Activated CD4-positive, alpha-beta T cell treated with anti-CD3 and anti-CD28 coated beads, Interleukin-10, Interleukin-2, amounts not matched to agents 100 ng/mL and 50 ng/mL, durations not matched to agents 16 hours and 8 hours (primary cell): ENCODE measurements at places on chromosomes 2 and 18.

DNA sequence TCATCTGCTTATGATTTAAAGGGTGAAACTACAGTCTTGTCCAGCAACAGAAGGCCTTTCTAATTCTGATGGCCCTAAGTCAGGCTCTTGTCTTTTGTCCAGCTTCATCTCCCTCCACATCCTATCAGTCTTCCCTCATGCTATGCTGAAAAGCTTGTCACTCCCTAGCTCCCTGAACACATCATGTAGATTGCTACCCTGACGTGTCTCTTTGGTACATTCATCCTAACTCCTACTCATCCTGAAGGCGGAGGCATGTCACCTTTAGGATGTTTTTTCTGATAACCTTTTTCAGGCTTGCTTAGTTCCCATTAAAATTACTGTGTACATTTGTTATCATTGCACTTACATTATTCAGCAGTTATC lies 78.4 kb upstream of the ARL5A start:
- no peak for DNase-seq

DNA sequence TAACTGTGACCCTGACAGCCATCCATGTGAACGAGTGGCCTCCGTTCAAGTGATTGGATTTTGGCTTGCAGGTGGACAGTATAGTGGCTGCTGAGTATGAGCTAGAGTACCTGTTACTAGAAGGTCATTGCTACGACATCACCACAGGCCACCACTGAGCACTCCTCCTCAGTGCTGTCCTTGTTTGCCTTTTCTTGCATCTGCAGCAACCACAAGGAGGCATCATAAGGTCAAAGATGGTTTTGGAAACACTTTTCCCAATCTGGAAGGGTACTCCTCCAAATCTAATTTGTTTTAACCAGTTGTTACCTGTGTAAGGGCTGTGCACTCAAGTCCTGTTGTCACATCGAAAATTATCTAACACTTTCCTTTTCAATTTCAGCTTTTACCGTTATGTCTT lies 81.2 kb downstream of the UGGT1 start:
- no peak for DNase-seq

GRCh38 chr2:39179974-39180960 lies 59.4 kb upstream of the SOS1 start:
- no peak for DNase-seq

GRCh38 chr18:32553640-32554365 lies 83.1 kb upstream of the GAREM1 start:
- no peak for DNase-seq

DNA sequence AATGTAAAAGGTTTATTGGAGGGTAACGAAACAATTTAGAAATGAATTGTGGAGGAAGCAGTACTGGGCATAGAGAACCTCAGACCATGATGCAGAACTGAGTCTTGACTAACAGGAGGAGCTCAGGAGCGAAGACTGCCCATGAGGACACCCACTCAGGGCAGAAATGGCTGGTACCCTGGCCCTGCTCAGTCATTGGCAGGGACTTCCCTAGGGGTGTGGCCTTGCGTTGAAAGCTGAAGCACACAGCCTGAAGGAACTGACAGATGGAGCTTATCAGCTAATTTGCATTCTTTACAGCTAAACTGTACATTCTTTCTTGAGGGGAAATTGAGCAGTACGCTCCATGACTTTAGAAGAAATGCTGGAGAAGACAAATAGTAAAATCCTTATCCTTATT lies 57.1 kb downstream of the PDK1 start:
- no peak for DNase-seq

GRCh38 chr2:74399785-74400184 lies 19.7 kb upstream of the DCTN1 start:
- DNase-seq, result peak; percentile 47

DNA sequence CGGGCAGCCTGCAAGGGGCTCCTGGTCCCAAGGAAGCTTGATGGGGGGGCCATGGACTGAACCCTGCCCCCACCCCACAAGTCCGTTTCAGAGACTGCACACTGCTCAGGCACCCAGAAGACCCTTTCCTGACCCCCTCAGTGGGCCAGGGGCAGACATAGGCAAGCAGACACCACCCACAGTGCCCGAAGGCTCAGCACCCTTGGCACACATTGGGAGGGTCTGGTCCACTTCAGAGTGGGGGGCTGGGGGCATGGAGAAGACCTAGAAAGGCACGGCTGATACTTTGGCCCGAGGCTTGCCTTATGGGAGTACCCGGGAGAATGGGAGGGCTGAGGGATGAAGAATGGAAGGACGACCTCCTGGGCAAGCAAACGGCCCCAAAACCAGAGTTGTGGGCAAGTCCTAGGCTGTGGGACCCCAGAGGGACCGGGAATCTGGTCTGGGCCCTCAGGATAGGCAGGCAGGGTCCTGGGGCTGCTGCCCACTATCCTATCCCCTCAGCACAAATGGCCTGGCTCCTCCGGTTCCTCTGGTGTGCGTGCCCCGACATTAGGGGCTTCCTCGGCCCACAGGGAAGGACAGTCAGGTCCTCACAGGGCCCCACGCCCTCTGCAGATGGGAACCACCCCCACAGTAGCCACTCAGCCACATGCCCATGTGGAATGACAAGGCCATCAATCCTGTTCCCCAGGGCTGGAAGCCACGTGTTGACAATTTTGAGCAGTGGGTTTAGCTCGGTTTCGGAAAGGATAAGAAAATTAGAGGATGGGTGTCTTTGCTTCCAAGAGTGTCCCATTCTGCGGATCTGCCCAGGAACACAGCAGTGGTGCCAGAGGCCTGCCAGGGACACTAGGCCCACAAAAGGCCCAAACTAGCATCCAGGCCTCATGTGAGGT lies 15.0 kb upstream of the GPC1 start:
- DNase-seq, result no peak

- DNase-seq, result no peak
Observed at GRCh38 chr2:239315308-239315707, 85.5 kb downstream of the HDAC4 start.

- peak; percentile 19 for DNase-seq
Observed at GRCh38 chr18:56112984-56113383, 525.0 kb upstream of the TCF4 start.

DNA sequence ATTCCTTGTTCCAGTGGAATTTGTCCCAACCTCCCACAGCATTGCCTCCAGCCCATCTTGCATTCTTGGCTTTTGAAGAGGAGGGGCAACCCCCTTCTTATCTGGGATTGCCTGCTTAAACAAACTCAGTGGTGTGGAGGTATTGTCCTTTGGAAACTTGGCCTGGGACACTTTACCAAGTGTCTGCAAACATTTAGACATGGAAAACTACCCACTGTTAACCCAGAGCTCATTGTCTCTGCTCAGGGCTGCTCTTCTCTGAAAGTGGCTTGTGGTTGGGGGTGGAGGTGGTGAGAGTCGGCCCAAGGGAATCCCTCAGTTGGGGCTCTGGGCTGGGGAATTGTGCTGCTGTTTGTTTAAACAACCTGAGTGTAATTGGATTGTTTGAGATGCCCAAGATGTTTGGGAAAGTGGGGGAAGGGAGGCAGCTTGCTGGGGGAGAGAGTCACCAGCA lies 178.3 kb upstream of the GATA6 start:
- no peak for DNase-seq
